NCI-H1417 (cell line): ENCODE measurements at places on chromosomes 6 and 20.

DNA sequence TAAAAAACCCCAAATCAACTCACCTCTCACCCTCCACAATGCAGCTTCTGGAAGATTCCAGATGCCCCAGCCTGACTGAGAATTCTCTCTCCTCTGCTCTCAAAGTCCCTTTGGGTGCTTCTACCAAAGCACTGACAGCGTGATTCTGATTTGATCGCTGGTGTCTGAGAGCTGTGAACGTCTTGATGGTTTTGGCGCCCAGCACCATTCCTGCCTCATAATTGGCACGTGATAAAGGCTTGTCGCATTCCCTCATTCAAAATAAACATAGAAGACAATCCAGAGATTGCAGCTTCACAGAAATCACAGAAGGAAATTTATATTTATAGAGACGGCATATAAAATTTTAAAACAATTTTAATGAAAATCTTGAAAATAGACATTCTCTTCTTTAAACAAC lies 24.1 kb upstream of the ECI2 start:
- no peak for DNase-seq

GRCh38 chr6:71489736-71490135 lies 201.1 kb downstream of the OGFRL1 start:
- DNase-seq = no peak

DNA sequence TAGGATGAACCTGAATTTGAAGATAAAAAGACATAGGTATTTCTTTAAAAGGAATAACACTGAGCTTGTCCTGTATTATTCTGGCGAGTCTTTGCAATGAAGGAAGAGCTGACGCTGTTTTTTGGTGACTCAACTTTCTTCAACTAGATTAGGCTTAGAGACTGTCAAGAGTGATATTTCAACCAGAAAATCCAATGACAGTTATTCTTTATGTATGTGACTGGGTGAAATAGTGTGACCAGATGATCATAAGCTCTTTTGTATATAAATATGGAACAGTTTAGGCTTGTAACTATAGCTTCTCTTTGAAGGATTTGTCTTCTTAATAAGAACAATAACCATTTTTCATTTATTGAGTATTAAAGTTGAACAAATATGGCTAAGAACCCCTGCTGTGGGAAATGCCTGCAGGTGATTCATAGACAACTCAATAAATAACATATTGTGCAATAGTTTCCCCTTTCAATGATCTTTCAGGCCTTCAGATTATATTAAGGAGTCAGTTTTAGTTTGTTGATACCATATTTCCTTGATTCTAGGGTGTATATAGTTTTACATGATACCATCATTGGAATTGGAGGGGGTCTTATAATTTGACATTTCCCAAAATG lies 265.6 kb upstream of the JAG1 start:
- DNase-seq = no peak

DNA sequence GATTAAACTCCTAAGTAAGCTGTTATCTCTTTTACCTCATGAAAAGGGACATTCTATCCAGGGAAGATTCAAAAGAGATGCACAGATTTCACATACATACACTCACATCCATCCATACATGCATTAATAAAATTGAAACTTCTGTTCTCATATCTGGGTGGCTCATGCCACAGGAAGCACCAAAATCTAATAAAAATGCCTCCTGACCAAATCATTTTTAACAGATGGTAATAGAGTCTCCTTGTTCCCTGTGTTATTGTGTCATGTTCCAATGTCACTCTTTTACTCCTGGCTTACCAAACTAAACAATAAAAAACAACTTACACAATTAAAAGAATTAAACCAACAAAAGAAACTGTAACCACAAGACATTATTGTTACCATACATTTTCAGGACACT lies 742.1 kb upstream of the MANEA start:
- no peak for DNase-seq

- no peak for DNase-seq
These were observed 693.0 kb downstream of the HTR1B start for GRCh38 chr6:76770281-76770680.

GRCh38 chr20:48732081-48732829 lies 95.5 kb downstream of the PREX1 start:
- DNase-seq = no peak

GRCh38 chr6:159125951-159126352 lies 43.2 kb upstream of the FNDC1 start:
- no peak for DNase-seq

GRCh38 chr6:8282380-8282779 lies 153.0 kb downstream of the SLC35B3 start:
- DNase-seq = no peak

GRCh38 chr6:56789342-56789741 lies 146.7 kb upstream of the DST start:
- no peak for DNase-seq

- no peak for DNase-seq
These were observed 30.1 kb upstream of the APMAP start for GRCh38 chr20:25022680-25023079.

- DNase-seq = no peak
These were observed 210.3 kb upstream of the FERMT1 start for GRCh38 chr20:6333110-6333509.
